ENCODE measurements at places on chromosomes 2 and 18. TPM values are rescaled to one million over a fixed set of nuclear protein-coding genes. Genes with fewer than 3 reads are reported as not detected.

Gene CCDC102B
- total RNA-seq, result 18.2 TPM

Gene GPATCH11
- total RNA-seq, result 10.6 TPM

Gene KLHL41
- 9.8 TPM for total RNA-seq

Gene CIB4
- total RNA-seq, result not detected

Gene SLC19A3
- 0.29 TPM for total RNA-seq

Gene MC2R
- total RNA-seq, result not detected

Gene HJURP
- total RNA-seq, result 1.5 TPM

Gene SERPINB7
- total RNA-seq, result 0.87 TPM

Gene CYB5A
- 109 TPM for total RNA-seq

Gene C1GALT1C1L
- 1.0 TPM for total RNA-seq

Gene C2orf78
- not detected for total RNA-seq

Gene SP110
- 9.8 TPM for total RNA-seq

Gene GDF7
- not detected for total RNA-seq

Gene RIT2
- total RNA-seq, result not detected

Gene MFSD2B
- total RNA-seq, result not detected

Gene LYG2
- total RNA-seq, result not detected

Gene FAP
- 143 TPM for total RNA-seq

Gene TRIM43
- total RNA-seq, result not detected

Gene UGT1A3
- total RNA-seq, result not detected

Gene MC4R
- total RNA-seq, result not detected

Gene CYTIP
- not detected for total RNA-seq

Gene OXER1
- not detected for total RNA-seq

Gene CNRIP1
- 28.1 TPM for total RNA-seq

Gene SLC9A4
- total RNA-seq, result not detected

Gene ASXL3
- 0.66 TPM for total RNA-seq

Gene FRZB
- total RNA-seq, result 0.44 TPM

Gene SH3RF3
- total RNA-seq, result 8.4 TPM

Gene REG1B
- total RNA-seq, result not detected

Gene GMPPA
- total RNA-seq, result 56.4 TPM

Gene SOS1
- total RNA-seq, result 30.0 TPM

Gene CRYGD
- total RNA-seq, result not detected

Gene REL
- 3.3 TPM for total RNA-seq

Gene ZSWIM2
- total RNA-seq, result not detected

Gene USP14
- total RNA-seq, result 56.1 TPM

Gene ZNF385B
- total RNA-seq, result not detected

Gene GCG
- not detected for total RNA-seq

Gene LCT
- total RNA-seq, result under 0.01 TPM

All from smooth muscle cell of trachea (primary cell).